ENCODE measurements at places on chromosomes 16 and 17. TPM values are rescaled to one million over a fixed set of nuclear protein-coding genes. Genes with fewer than 3 reads are reported as not detected.

- DNase-seq: no peak
Measured at GRCh38 chr16:48997946-48998345, 283.7 kb downstream of the CBLN1 start.

GRCh38 chr16:14111713-14112538, 40.8 kb downstream of the MRTFB start:
- peak; percentile 48 for DNase-seq

DNA sequence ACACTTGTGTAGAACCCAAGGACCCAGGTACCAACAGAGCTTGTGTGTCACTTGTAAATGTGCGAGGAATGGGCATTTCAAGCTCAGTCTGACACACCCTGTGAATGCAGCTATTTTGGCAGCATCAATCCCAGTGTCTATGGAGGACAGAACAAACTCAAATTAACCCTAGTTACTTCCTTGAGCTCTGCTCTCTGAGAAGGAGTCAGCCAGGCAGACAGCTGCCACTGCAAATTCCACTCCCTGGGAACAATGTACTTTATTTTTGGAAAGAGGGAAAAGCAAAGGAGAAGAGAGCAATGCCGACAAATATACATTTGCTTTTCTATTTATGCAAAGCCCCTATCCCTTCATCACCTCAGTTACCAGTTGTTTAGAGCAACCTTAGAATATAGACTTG, 48.4 kb upstream of the NOG start:
- DNase-seq: no peak

DNA sequence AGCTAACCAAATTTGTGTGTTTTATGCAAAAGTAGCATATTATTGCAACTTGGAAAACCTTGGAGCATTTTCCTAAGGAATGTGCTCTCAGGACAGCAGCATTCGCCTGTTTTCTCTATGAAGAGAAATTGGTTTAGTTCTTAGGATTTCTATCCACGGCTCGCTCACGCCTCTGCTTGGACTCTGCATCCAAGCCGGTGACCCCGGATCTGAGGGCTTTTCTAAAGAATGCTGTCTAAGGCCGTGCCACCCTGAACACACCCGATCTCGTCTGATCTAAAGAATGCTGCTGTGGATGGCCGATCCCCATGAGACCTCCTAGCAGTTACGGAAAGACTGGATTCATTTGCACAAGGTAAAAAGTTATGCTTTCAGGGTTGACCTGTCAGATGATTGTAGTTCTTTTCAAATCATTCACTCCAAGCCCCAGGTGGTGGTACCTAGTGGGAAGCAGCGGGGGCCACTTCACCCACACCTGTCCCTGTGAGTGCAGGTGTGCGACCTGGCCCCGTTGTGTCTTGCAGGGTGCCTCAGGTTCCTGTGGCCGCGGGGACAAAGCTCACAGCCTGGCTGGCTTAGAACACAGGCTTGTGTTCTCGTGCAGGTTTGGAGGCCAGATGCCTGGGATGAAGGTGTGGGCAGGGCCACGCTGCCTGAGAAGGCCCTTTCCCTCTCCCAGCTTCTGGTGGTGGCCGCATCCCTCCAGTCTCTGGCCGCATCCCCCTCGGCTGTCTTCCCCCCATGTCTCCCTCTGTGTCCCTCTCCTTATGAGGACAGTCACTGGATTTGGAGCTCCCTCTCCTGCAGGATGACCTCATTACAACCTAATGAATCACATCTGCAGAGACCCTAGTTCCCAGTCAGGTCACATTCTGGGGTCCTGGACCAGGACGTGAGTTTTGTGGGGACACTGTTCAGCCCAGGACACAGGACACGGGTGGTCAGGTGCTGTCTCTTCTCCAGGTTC, 71.1 kb downstream of the BANP start:
- DNase-seq: no peak

DNA sequence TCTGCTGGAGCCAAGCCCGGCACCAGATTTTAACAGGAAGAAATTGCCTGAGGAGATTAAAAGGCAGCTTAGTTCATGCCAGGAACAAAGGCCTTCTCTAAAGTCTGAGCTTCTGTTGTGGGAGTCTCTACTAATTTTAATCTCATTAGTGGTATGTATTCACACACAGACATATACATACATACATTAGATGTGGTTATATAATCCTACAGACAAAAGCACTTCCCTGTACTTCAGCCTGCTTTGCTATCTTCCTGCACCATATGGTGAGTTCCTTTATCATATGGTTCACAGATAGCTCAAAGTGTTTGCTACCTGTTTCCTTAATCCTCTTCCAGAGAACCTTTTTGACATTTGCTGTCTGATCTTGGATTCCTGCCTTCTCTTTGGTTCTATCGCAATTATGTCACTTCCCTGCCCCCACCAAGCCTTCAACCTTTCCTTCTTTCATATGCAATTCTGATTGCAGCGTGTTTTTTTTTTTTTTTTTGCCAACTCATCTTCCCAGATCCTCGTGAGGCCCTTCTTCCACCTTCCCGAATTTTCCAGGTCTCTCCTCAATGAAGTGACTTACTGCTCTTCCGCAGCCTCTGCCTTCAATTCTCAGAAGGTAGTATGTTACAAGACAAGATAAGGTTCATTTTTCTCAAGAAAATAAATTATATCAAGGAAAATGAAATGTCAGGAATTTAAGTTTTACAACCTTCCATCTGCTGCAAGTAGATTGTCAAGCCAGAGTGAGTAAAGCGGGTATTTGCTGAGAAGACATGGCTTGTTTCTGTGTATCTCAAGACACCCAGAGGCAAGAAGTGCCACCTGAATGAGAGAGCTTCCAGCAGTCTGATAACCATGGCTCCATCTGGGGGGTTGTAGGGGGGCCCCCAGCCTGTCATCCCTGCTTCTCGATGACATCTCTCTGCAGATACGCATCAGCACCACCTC, 120.2 kb upstream of the CACNG3 start:
- no peak for DNase-seq

The TNK1 gene
- total RNA-seq: 11.7 TPM

GRCh38 chr16:88387941-88388627, 5.3 kb downstream of the ZNF469 start:
- DNase-seq: peak; percentile 87

The KRT222 gene
- total RNA-seq: 12.7 TPM

DNA sequence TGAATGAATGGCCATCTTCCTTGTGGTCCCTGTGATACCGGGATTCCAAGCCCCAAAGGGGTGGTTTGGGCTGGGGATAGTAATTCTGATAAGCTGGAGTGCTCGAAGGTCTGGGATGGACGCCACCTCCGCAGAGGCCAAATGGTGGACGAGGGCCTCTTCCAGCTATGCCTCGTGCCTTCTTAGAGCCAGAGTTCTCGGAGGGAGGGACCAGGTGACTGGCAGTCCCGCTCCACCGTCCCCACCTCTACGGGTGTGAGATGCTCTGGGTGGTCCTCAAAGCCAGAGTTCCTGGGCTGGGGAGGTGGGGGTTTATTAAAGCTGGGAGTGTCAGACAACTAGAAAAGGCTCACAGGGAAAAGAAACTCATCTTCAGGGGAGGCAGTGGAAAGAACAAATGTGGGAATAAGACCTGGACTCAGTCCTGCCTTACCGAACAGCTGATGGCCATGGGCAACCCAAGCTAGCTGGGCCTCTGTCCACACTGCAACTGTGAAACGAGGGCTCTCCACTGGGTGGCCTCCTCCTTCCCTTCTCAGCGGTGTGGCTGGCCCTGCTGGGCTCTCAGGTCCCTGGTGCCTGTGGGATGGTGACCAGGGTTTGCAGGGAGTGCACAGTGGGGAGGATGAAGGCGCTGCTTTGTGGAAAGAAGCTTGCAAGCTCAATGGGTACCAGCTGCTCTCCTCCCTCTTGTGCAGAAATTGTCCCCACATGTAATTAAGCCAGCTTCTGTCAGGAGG, 75.2 kb downstream of the N4BP1 start:
- no peak for DNase-seq

The TP53TG3C gene
- not detected for total RNA-seq

GRCh38 chr17:57468932-57469775, 212.8 kb downstream of the MSI2 start:
- no peak for DNase-seq

DNA sequence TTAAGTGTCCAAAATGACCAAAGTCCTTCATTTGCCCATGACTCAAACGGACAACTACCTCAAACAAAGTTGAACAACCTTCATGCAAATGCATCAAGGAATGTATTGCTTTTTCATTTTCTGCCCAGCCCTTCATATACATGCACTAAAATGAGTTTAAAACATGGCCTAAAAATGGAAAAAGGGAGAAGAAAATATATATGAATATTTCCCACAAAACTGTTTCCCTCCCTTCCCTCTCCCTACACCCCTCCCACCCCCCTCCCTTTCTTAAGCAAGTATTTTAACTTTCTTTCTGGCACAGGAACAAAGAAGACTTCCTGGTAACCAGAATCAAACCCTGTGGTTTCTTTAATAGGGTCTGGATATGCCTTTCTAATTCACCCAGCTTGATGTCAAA, 5.5 kb upstream of the FBXL20 start:
- no peak for DNase-seq

Data from mucosa of gallbladder (tissue), 1 donor.